ENCODE measurements at places on chromosomes 3 and 15.

DNA sequence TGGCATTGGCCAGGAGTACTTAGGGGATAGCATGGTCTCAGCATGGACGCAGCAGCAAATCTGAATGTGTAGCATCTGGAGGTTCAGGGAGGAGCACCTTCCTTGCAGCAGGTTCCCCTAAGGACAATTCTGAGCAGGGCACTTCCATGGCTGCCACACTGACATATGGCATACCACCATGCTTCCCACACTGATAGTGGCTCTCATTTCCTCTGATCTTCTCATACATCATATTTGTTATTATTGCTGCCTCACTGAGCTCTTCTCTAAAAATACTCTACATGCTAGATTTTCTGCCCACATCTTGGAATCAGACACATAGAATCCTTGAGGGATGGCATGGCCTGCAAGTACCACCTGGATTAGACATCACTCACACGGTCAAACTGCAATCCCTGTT, 7.3 kb upstream of the MNS1 start:
- DNase-seq: no peak

DNA sequence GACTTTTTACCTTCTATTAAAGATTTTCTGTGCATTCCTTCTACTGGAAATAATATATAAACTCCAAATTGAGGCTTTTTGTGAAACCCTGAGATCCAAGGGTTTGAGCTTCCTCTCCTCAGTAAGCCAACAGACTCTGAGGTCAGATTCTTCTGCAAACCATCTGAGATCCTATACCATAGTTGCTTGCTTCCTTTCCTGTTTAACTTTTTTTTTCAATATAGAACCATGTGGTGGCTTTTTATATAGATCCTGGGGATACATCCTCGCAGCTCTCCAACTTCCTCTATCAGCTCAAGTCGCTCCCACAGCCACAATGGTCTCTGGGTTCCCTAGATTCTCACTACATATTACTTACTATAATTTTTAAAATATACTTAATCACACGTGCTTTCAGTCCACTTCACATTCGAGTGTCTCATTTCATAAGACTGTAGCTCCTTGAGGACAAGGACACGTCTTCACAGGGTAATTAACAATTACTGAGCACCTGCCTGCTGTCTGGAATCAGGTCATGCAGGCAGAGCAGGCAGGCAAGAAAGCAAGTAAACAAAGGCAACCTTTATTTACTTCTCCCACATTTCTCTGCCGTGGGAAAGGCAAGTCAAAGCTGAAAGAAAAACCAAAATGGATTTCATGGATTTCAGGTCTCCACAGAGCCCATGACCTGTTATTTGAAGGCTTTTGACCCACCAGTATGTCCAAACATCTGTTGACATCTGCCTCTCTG, 941.5 kb downstream of the FHIT start:
- no peak for DNase-seq

DNA sequence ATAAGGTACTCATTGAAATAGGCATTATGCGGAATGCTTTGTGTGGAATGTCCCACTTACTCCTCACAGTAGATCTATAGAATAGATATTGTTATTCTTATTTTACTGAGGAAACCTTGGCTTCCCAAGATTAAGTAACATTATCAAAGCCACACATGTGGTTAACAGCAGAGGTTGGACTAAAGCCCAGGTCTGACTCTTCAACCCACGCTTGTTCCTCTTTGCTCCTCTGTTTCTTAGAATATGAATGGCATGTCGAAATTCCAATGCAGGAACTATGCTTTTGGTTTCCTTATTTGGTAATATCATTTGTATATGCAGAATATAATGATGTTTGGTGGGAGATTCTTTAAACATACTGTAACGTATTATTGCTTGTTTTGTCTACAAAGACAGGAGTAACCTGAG, 818.8 kb upstream of the LMCD1 start:
- peak; percentile 72 for DNase-seq

DNA sequence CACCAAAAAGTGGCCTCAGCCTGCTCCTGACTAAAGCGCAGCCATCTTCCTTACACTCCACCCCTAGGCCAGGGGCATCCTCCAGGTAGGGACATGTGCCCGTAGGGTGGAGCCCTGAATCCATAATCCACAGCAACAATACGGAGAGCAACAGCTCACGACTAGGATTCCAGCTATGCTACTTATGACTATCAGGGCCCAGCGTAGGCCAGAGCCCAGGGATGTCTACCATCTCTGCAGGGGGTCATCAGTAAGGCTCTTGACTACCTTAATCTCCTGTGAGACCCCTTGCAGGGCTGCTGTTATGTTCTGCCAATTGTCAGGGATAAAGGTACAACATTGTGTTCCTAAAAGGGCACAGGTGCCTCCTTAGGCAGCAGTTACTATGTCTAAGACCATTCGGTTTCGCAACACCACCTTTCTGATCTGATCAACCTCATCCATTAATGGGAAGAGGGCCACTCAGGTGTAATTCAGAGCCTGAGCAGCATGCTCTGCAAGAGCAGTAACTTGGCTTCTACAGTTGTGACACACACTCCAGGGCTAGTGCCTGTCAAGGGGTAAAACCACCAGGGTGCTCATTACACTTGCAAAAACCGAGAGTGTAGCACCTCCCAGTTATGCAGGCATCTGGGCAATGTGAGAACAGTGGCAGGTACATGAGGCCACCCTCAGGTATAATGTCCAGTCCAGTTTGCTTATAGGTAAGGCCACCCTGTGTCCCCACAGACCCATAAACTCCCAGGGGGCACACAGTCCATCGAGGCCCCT, 11.0 kb downstream of the CCRL2 start:
- DNase-seq: no peak

DNA sequence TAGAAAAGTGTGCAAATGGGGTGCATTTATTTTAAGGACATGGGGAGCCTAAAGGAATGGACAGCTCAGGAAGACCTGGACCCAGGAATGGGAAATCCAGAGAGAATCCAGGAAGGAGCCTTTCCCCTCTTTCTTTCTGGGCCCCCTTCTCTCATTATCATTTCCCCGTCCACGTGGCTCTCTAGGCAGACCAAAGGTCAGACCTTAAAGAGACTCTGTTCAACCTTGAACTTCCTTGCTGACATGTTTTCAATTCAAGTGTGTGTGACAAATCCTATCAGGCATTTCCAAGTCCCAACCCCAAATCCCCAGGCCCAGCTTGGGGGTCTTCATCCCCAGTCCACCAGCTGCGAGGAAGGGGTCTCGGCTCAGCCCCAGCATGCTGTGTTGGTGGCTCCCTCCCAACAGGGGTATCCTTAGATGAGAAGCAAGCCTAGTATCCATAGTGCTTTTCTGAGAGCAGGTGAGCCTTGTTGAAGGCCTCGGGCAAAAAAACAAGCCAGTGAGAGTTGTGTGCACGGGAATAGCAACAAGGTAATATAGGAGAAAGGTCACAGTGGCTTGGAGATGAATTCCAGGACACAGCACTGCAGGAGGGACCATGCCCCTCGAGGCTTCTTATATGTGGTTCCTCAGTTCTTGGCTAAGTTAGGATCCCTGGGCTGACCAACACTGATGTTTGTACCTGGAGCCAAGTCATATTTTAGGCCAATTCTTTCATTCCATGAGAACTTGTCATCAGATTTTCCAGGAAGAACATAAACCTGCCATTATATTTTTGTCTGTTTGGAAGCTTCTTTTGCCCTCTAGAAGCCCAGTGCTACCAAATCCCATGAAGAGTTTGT, 130.0 kb downstream of the ASB7 start:
- DNase-seq: no peak

GRCh38 chr3:151838574-151839312, 24.8 kb downstream of the AADAC start:
- DNase-seq: no peak

DNA sequence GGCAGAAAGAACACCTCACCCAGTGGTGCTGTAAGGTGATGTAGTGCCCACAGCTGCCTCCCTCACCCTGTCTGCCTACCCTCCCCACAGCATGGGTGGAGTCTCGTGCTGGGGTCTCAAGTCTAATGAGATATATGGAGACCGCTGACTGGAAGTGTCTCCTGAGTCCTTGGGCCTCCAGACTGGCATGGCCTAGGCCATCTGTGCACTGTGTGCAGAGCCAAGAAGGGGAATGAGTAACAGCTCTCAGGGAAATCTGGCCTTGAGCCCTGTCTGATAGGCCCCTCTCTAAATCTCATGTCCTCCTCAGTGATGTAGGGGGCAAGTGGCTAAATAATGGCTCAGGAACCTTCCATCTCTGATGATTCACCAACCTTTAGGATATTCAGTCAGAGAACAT, 277.4 kb downstream of the PLCL2 start:
- DNase-seq: no peak

GRCh38 chr15:44792715-44793114, 56.4 kb downstream of the TRIM69 start:
- no peak for DNase-seq

GRCh38 chr3:141386611-141387111, 18.4 kb downstream of the ZBTB38 start:
- DNase-seq: no peak

DNA sequence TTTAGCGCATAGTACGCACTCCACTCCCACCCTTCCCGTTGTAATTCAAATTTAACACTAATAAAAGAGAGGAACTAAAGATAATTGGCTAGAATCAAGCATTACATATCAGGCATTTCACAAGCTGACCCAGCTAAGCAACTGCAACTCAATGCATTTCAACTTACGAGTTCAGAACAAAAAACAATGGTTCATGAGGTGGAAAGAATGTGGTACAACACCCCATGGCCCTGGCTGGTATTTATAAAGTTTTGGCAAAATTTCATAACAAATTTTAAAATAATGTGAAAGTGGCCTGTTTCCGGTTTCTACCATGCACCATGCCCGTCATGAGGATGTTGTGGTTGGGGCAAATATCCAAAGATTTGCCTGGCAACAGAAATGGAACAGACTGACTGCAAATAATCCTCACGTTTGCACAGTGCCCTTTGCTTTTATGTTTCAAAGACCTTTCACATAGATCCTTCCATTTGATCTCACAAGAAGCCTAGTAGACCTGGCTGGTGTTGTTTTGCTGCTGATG, 455.3 kb upstream of the NR2F2 start:
- DNase-seq: no peak

- DNase-seq: no peak
These were observed 52.9 kb downstream of the RYK start for GRCh38 chr3:134197681-134198261.

GRCh38 chr3:43286841-43287499, 630 bp downstream of the SNRK start:
- DNase-seq: no peak

DNA sequence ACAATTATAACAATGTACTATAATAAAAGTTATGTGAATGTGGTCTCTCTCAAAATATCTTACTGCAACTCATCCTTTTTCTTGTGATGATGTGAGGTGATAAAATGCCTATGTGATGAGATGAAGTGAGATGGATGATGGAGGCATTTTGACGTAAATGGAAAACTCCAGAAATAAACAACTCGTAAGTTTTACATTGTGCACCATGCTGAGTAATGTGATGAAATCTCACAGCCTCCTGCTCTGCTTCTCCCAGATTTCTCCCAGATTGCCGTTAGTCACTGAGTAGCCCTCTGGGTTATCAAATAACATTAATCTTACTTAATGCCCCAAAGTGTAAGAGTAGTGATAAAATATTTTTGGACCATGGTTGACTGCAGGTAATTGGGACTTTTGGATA, 64.8 kb upstream of the SLCO2A1 start:
- DNase-seq: no peak

DNA sequence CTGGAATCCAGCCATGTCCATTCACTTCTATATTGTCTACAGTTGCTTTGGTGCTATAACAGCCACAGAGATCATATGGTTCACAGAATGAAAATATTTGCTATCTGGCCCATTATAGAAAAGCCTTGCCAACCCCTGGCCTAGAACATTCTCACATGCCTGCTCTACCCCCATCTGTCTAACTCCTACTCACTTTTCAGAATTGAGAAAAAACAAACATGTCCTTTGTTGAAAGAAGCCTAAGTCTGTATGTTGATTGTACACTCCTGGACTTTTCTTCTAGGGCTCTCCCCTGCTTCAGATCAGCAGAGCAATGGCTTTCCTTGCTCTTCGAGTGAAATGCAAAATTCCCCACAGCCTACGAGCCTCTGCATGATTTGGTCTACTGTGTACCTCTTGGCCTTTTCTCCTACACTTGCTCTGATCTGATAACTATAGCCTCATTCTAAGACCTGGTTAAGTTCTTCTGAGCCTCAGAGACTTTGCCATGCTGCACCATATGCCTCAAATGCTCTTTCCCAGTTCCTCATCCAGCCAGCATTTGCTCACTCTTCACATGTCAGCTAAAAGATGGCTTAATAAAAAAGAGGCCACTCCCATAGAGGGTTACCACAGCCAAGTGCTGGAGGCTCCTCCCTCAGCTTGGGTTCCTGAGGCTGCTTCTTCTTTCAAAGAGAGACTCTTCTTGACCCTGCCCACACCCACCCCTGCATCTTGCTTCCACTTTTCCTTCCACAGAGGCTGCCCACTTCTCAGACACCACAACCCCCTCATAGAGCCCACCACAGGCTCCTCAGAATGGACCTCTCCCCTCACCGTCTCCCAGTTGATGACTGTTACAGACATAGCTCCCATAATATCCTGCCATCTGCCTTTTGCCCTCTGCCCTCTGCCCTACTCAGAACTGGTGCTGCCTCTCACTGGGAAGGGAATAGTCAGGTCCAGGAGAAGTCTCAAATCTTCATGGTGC, 22.9 kb upstream of the DCLK3 start:
- DNase-seq: no peak

DNA sequence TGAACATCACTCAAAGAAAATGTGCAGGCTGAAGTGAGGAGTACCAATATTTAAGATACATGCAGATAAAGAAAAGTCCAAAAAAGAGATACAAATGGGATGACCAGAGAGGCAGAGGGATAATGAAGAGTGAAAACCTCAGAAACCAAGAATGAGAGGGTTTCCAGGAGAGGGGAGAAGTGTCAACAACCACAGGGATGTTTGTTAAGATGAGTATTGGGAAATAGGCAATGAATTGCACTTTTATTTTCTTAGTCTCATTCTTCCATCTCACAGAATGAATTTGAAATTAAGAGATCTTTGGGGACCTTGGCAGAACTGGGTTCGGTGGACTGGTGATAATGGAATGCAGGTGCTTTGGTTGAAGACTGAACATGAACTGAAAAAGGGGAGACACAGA, 102.5 kb downstream of the ECT2 start:
- DNase-seq: no peak

DNA sequence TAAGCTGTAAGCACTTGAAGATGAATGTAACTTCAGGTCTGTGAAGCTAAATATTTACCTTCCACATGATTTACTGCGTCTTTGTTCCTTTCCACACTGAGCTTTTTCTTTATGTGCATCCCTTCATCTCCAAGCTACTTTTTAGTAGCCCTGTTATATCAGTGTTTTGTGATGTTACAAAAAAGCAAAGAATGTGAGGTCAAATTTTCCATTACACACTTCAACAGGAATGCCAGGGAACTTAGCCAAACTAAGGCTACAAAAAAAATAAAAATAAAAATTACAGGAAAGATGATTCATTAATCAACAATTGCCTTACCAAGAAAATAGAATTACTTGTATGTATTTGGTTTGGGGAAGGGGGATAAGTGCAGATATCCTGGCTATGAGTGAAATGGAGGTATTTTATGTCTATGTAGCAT, 73.0 kb downstream of the FILIP1L start:
- no peak for DNase-seq

DNA sequence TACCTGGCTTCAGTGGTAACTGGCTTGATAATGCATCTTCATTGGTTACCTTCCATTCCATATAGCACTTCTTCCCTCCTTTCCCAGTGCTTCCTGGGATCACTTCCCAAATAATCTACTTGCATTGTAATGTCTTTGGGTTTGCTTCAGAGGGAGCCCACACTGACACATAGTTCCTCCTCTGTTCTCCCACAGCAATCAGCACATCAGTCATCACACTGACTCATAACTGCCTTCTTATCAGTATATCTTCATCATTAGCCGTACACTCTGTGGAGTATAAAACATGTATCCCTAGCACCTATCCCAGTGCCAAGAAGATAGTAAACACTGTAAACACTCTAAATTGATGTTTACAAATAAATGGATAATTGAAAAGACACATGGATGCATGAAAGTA, 91.4 kb upstream of the SCN10A start:
- no peak for DNase-seq
